ENCODE measurements at places on chromosomes 16 and 17.

DNA sequence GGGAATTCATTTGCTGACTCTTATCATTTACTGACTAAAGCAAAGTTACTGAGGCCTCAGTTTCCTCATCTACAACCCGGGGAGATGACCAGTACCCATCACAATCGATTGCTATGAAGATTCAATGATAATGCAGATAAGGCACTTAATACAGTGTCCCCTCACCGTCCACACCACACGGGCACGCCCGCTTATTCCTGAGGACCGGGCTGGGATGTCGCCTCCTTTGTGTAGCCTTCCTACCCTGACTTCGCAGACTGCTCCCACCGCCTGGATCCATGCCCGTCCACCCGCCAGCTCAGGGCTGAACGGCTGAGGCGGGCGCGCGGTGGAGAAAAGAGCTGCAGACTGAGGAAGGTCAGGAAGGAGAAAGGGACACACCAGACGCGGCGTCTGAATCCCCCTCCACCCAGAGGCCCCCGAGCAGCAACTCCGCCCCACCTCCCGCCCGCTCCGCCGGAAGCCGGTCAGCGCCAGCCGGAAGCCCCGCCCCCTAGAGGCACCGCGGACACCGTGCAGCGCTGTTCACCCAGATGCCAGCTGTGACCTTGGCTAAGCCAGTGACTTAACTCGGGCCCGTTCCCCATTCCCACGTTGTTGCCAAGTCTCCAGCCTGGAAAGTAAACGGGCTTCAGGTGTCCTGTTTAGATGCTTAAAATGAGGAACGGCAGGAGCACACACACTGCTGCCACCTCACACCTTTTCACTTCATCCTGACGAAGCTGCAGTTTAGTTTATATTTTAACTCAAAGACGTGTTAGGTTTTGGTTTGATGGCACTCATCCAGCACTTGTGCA is at the start of gene KRABD2:
Gene KRABD2, minus strand, starts transcription at position 434 of the 797 bp plus-strand sequence.
- peak; percentile 95 for DNase-seq

- no peak for DNase-seq
These were observed 52.8 kb downstream of the B9D1 start for GRCh38 chr17:19309701-19310100.

DNA sequence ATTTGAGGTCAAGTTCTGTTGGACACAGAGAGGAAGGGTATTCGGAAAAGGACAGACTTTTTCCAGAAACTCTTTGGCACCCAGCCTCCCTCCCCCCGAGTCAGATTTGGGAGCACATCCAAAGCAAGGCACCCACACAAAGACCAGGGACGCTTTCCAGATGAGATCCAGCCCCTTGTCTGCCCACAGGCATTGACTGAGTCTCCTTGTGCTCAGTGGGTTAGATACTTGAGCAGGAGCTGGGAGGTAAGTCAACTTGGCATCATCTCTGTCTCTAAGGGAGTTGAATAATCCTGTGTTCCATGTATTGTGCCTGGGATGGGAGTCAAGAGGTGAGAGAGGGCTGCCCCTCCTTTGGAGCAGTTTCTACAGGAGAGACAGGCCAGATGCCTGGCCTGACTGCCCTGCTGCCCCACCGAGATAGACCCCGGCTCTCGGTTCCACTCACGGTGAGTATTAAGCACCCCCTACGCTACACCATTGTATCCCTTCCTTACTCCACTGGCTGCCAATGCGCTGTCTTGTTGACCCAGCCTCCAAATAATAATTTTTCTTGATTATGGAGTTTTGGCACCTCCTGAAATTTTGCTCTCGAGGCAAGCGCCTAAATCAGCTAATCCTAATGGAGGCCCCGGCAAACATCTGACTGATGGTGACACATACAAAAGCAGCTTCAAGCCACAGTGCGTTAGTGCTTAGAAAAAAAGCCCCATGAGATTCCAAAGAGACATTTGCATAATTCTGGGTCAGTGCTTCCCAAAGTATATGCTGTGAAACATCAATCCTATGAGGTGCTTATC is 29.6 kb upstream of the MAP3K14 start:
- DNase-seq, result no peak

- no peak for DNase-seq
These were observed 60.4 kb downstream of the PIPOX start for GRCh38 chr17:29103341-29103740.

DNA sequence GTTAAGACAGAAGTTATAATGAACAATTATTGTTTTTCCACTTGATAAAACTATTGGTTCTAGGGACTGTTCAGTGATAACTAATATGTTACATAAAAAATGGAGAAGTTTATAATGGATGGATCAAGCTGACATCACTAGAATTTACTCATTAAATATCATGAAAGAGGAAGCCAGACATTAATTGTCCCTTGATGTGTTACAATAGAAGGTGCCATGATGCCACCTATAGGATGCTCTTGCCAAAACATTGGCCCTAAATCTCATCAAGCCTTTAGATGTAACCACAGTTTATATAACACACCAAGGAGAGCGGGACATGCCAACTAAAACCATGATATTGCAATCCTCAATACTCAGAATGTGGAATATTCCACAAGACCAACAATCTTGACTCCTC is 147.9 kb upstream of the MON1B start:
- DNase-seq, result no peak

DNA sequence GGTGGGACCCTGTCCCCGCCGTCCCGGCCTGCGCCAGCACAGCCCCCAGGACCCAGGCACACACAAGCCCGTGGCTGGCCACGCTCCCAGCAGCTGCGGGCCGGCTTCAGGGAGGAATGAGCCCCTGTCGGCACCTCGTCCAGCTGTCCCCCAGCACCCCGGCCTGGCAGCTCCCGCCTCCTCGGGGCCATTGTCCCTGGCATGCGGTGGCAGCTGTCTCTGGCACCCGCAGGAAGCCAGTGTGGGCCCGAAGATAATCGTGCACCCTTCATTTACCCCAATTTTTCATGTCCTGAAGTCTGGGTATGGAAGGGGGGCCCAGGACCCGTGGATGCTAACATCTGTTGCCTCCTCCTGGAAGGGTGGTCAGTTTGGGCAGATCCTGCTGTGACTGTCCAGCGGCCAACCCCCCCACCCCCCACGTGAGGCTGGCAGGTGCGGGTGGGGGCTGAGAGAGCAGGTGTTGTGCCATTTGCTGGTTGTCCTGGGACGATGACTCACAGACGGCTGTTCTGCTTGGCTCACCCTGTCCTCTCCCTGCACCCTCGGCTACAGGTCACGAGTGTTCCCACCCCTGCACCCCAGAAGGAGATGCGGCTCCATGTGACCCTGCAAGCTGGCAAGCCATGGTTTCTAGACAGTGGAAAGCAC is 4.0 kb upstream of the LMF1 start:
- DNase-seq, result peak; percentile 81
